ENCODE measurements at places on chromosomes 4 and X.

- DNase-seq, result no peak
These were observed 419.9 kb downstream of the SPRY1 start for GRCh38 chr4:123816462-123816861.

- DNase-seq, result no peak
These were observed 83.6 kb upstream of the CAMK2D start for GRCh38 chr4:113845138-113845537.

DNA sequence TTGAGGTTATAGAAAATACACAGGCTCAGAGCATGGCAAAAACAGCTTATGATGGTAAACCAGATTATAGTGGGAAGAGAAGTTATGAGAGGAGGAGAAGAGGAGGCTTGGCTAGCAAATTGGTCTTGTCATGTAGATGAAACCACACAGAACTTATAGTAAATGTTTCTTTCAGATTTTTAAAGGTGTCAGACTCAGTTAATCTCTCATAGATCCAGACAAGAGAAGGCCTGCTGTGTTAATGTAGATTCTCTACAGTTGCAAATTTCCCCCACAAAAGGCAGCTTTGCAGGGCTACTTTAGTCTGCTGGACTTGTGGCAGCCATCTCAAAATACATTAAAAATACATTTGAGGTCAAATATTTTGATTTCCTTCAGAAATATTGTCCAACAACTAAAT is 1731.7 kb downstream of the ARAP2 start:
- no peak for DNase-seq

GRCh38 chrX:72712094-72712755 is 1.9 kb downstream of the PHKA1 start:
- DNase-seq, result no peak

DNA sequence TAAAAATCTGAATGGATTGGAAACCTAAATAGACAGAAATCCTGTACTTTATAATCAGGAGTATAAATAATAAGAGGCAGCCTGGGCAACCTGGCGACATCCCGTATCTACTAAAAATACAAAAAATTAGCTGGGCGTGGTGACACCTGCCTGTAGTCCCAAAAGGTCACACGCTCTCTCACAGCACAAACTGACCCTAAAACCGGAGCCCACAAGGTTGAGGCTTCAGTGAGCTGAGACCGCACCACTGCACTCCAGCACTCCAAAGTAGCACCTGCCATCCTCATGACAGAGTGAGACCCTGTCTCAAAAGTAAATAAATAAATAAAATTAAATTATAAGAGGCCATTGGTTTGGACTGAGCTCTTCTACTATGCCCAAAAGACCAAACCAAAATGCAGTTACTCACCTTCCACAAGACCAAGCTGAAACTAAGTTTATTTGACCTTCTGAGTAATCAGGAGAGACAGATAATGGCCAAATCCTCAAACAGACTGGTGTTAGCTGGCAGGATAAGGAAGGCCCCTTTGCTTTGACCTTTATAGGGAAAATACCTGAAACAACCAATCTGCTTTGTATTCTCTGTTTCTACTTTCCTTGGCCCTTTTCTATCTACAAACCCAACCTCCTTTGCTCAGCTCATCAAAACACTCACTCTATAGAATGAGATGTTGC is 3.2 kb upstream of the GRSF1 start:
- DNase-seq, result no peak

DNA sequence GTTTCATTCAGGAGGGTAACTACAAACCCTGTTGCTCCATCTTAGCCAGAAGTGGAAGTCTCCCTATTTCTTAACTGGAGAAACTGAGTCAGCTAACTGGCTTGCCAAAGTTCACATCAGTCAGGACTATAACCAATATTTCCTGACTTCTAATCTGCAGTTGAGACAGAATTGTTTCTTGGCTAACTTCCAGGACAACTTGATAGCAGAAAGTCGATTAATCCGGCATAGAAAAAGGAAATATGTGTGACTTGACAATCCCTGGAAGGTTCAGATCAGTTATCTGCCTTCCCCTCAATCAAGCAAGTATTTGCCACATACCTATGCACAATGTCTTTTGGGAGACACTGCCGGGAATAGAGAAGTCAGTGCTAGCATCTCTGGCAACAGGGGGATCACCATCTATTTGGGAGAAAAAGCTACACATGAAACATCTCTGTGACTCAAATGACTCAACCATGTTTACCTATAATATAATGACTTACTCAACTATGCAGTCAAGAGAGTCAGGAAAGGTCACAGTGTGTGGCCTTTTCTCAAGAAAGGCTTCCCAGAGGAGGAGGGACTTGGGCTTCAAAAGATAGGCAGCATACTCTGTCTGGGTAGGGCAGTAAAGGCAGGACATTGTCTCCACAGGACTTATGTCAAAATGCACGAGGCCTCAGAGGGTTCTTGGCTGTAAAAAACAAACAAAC is 12.4 kb upstream of the LONRF3 start:
- DNase-seq, result no peak

DNA sequence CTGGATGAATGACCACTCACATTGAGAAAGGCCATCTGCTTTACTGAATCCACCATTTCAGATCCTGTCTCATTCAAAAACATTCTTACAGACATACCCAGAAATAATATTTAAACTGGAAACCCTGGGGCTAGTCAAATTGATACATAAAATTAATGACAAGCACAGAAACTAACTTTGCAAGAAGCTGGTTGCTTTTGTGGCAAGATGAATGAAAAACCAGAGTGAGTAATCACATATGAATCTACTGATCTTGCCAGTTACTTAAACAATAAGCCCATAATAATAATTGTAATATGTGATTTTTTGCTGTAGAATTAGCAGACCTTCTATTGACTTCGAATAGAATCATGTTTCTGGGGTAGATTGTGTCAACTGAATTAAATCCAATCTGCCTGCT is 235.1 kb downstream of the PPARGC1A start:
- DNase-seq, result no peak

DNA sequence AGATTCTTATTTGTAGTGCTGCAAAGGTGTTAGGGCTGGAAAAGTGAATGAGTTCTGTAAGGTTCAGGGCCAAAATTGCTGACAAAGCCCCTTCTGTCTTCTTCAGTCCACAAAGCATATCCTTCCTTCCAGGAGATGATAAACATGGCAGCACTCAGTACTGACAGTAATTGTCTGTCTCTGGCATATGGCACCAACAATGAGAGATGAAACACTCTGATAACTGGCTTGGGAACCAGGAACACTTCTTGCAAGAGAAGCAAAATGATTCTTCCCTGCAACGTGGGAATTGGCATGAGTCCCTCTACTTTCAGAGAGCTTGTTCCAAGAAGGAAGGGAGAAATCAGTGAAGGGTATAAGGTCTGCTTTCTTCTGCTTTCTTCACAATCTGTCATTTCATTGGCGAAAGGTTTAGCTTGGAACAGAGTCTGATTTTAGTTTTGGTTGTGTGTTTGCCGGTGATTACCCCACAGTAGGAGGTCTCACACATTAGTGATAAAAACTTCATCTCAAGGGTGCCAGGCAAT is 963.3 kb downstream of the NLGN4X start:
- DNase-seq, result no peak

- no peak for DNase-seq
These were observed 9.3 kb downstream of the PRDM8 start for GRCh38 chr4:80206521-80207171.

DNA sequence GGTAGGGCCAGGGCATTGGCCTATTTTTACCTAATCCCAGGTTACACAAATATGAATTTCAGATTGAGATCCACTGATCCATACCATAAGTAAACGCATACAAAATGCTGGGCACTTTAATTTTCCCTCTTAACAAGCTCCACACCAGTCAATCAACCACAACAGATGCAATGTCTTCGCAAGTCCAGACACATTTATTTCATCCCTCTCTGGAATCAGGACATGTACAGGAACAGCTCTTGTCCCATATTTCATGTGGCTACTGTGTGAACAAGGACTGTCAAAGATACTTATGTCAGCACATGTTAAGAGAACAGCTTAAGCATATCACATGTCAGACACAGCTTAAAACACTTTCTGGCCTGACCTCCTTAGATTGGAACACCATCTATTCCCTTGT is 145.9 kb downstream of the PPP3CA start:
- no peak for DNase-seq

DNA sequence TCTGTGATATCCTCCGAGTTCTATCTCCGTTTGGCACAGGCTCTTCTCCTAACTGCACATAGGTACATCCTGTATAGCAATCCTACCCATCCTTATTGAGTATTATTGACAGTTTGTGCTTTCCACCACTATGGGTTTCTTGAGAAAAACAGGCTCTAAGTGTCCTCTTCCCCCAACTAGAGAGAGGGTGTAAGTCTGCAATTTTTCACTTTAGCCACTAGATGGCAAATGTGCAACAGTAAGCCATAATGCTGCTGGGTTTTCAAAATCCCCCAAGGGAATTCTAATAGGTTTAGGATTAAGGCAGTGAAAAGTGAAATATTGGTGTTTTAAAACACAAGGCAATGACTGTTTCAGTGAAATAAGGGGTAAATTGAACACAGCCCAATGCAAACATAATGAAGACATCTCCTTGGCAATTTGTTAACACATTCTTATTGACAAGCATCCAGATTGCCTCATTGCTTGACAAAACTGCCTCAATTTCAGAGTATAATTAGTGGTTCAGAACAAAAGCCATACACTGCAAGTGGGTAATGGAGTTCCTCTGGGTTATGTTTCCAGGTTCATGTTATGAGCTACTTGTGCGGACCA is 239.0 kb upstream of the HTR2C start:
- DNase-seq, result peak; percentile 3

- DNase-seq, result no peak
These were observed 83.4 kb downstream of the TMEM164 start for GRCh38 chrX:110086162-110086915.

- no peak for DNase-seq
These were observed 841.3 kb downstream of the PDHA2 start for GRCh38 chr4:96681218-96681617.

- no peak for DNase-seq
These were observed 43.1 kb downstream of the NAT8L start for GRCh38 chr4:2102045-2102883.

DNA sequence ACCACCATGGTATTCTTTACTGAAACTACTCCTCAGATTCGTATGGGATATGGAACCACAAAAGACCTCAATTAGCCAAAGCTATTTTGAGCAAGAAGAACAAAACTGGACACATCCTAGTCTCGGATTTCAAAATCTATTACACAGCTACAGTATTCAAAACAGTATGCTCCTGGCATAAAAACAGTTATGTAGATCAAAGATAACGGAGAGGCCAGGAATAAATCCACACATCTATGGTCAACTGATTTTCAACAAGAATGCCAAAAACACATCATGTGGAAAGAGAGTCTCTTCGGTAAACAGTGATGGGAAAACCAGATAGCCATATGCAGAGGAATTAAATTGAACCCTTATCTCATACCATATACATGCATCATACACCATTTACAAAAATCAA is 155.3 kb downstream of the SPCS3 start:
- no peak for DNase-seq

- peak; percentile 85 for DNase-seq
These were observed at the start of gene BANK1 for GRCh38 chr4:101790521-101791181. Gene BANK1 (plus strand): TSS chr4:101790730. CDS start chr4:101790881, 151 bp downstream.

DNA sequence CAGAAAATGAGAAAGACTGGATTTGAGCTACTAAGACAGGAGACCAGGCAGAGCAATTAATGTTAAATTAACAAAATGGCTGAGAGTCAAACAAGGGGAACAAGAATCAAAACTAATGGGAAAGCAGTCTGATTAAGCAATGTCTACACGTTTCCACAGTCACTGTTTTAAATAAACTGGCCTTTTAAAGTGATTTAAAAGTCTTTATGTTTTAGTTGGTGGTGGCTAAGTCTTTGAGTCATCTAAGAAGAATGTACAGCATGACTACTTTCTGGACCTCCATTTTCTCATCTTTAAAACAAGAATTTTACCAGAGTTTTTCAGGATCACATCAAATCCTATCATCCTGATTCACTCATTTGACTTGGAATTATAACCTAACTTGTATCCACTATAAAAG is 233.8 kb downstream of the ENOX2 start:
- DNase-seq, result no peak

DNA sequence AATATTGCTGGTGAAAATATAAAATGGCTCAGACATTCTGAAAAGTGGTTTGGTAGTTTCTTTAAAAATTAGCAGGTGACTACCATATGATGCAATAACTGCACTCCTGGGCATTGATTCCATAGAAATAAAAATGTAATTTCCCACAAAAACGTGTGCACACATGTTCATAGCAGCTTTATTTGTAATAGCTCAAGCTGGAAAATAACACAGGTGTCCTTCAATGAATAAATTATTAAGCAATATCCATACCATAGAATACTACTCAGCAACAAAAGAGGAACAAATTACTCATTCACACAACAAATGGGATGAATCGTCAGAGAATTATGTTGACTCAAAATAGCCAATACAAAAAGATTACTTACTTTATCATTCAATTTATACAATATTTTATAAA is 893.7 kb upstream of the SLIT2 start:
- DNase-seq, result no peak

GRCh38 chr4:140947506-140947905 is 185.8 kb downstream of the RNF150 start:
- DNase-seq, result no peak

DNA sequence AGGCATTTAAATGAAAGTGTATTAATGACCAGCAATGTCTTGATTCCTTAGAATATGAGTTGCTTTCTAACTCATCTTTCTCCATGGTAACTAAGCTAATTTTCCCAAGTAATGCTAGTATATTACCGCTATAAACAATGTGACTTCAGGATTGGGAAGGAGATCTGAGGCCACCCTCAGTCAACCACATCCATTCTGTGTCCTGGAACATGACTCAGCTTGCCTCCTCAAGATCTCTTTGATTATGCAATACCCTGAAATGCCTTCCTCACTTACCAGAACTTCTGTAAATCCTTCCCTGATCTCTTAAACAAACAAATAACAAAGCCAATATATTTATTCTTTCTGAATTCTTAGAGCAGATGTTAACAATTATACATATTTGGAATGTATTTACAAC is 1495.5 kb downstream of the PCDH18 start:
- DNase-seq, result no peak

DNA sequence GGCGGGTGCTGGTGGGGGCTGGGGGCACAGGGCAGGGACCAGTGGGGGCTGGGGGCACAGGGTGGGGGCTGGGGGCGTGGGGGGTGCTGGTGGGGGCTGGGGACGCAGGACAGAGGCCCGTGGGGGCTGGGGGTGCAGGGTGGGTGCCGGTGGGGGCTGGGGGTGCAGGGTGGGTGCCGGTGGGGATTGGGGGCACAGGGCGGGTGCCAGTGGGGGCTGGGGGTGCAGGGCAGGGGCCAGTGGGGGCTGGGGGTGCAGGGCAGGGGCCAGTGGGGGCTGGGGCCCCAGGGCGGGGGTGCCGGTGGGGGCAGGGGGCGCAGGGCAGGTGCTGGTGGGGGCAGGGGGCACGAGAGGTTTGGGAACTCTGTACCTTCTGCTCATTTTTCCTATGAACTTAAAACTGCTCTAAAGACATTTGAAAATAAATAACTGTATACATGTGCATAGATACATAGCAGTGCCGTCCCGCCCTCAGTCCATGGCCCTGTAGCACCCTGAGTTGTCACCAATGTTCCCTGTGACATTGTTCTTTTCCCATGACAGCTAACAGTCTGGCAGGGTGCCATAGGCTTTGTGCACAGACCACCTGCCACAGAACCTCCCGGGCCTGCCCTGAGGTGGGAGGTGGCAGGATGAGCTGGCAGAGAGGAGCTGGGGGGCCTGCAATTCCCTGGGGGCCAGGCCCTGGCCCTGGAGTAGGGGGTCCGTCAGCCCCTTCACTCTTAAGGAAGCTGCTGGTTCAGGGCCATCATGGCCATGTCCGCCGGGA is 35.6 kb upstream of the ADRA2C start:
- no peak for DNase-seq

Data from nephron progenitor cell (in vitro differentiated cells).